ENCODE measurements at places on chromosomes 3 and 15.
A peak's percentile ranks its signal among the peaks of the same experiment; 100 is the strongest.

- no peak for DNase-seq
These were observed 36.7 kb downstream of the TM2D3 start for GRCh38 chr15:101615414-101615985.

DNA sequence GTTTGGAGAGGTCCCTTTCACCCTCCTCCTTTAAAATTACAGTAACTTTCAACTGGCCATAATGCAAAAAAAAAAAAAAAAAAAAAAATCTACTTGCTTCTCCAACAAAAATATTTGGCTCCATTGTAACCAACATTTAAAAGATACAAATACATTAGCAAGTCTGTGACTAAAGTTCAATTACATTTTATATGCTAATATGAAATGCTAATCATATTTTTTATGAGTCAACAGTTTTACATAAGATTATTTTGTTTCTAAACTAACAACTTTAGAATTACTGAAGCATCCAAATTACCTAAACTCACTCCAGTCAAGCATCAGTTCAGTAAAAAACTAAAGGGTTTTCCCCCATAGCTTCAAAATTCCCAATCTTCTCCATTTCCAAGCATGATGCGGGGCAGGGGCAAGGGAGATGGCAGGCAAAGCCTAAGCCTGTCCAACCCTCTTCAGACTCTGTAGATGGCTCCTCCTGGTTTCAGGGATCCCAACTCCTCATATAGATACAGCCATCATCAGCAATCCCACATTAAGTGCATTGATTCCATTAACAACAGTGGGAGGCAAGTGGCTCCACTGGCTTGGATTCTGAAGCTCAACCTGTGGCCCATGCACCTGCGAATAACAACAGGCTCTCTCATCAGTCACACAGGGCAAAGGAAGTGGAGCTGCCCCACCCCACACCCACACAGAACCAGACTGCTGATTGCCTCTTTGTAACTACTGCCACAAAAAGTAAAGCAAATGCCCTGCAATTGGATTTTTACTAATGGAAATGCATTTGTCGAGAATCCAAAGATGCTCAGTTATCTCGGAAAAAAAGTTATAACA lies 15.0 kb downstream of the SFMBT1 start:
- no peak for DNase-seq

GRCh38 chr15:88622605-88622975 lies 1.4 kb downstream of the AEN start:
- DNase-seq, result no peak

DNA sequence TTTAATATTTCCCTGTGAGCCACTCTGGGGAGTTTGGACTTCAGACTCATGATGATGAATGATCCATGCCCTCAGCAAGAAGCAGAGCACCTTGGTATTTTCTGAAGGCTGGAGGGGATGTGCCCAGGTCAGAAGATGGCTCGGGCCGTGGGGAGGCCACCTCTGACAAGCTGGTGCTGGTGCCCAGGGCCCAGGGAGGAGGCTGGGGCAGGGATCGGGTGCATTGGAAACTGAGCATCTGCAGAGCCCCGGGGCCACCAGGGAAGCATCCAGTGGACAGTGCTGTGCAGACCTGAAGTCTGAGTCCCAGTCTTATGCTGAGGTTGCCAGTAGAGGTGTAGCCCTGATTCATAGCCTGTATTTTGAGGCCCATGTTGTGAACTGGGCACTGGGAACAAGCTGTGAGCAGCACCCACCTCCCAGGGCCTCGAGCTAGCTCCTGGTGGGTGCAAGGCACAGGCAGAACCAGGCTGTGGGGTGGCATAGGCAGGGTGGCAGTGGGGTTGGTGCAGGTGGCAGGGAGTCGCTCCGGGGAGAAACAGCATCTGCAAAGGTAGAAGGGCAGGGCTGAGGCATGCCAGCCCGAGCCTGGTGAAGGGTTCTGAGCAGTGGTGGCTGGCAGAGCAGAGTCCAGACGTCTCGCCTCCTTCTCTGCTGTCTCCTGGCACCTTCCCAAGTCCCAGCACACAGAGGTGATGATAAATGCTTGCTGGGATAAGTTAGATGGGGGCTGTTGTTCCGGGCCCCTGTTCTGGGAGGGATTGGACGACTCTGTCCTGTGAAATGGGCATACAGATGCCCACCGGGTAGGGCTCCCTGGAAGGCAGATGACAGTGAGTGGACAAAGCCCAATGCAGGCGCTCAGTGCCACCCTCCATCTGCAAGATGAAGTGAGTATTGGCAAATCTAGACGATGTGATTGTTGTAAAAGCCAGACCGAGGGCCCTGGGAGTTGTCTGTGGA lies 10.6 kb downstream of the DNAJB8 start:
- DNase-seq, result no peak

DNA sequence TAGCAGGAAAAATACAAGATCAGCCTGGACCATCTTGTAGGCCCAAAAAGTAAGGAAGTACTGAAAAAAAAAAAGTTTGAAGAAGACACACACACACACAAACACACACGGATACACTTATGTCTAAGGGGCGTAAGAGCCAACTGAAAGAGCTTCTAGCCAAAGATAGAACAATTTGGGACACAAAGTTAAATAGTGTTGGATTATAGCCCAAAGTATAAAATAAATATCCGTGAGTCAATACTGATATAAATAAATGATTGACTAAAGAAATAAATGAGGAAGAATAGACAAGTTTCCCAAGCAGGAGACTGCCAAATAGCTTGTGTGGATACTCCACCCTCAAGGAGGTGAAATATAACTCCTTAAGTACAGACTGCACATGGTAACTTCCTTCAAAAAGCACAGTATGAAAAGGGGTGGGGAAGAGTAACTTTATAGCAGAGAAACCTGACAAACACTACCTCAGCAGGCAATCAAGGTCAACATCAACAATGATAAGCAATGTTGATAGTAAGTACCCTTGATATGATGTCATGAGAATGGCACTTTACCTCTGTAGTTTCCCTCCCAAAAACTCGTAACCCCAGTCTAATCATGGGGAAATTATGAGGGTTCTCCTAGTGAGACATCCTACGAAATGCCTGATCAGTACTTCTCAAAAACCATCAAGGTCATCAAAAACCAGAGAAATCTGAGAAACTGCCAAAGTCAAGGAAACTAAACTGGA lies 187.3 kb upstream of the ATP11B start:
- no peak for DNase-seq

DNA sequence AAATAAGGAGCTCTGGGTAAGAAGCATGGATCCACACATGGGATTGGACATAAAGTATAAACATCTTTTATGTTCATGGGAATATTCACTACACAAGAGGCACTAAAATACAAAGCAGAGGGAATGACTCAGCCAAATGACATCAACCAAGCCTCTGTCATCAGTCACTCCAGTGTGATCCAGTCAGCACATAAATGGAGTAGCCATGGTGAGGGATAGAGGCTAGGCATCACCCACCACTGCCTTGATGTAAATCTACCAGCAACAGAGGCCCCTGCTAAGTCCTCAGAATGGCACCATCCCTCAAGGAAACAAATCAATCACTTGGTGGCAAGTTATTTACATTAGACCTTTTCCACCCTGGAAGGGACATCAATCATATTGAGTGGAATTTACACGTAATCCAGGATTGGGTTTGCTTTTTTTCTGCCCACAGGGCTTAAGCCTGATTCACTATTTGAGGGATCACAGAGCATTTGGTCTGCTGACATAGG lies 27.2 kb downstream of the VEPH1 start:
- no peak for DNase-seq

DNA sequence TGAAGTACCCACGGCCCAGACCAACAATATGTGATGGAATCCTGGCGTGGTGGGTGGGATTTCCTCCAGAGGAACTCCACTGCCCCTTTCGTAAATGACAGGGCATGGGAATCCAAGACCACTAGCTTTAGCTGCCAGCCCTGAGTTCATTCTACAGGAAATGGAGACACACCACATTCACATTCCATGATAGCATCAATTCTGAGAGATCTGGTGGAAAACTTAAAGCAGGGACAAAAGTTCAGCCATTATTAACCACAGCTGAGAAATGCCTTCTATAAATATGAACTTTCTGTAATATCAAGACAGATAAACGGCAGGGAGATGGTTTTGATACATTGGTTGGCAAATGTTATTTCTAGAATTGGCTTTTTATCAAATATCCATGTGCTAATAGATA lies 98.2 kb downstream of the FBN1 start:
- no peak for DNase-seq

GRCh38 chr3:113124256-113124830 lies 87.0 kb upstream of the BOC start:
- DNase-seq, result no peak

GRCh38 chr3:152183473-152183872 lies 85.3 kb upstream of the MBNL1 start:
- DNase-seq, result no peak

DNA sequence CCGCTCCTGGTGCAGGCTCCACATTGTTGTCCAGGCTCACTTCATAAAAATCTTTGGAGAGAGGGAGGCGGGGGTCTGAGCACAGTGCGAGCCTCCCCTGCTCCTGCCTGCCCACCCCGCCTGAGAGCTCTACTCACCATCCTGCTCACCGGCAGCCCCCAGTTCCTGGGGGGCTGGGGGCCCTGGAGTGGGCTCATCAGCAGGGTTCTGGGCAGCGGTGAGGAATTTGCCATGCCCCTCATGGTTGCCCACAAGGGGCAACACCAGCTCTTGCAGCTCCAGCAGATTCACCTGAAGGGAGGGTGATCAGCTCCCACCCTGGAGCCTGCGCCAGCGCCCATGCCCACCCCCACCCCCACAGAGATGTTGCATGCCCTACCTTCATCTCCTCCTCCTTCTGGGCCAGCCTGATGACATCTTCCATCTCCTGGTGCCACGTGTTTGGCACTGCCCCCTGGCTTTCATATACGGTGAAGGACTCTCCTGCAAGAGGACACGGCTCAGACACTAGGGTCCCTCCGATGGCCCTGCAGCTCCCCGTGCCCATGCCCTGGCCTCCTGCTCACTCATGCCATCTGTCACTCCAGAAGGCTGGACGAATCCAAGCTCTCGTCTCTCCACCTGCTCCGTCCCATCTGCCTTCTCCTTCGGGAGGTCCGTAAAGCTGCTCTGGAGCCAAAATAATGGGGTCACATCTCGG lies 162.1 kb downstream of the TBC1D2B start:
- peak; percentile 55 for DNase-seq

DNA sequence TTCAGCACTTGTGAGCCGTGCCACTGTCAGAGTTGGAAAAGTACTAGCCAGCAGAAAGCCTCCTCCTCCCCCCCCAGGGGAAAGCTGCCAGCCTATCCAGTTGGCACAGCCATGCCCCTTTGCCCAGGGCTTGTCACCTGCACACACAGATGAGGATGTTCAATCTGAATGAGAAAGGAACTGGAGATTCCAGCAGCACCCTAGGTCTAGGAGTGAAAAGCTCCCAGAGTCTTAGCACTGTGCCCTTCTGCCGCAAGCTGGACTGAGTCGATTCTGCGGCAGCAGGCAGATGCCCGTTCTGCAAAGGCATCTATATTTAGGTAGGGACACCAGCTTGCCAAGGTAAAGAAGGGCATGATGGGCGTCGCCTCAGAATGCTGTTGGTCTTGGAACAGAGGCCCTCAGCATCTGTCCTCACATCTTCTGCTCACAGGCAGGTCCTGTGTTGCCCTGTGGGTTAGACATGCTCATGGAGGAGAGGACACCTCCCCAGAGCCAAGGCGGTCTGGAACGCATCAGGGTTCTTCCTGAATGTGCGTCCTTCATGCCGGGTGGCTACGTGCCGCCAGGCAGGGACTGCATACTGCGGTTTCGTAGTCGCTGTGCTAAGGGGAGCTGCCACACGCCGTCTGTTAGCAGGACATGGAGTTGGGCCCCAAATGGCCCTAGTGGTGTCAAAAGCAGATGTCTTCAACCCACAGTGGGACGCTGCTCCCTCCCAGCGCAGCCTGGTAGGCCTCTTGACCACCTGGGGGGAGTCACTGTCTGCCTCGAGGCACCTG lies 109.5 kb downstream of the VGLL4 start:
- peak; percentile 63 for DNase-seq

DNA sequence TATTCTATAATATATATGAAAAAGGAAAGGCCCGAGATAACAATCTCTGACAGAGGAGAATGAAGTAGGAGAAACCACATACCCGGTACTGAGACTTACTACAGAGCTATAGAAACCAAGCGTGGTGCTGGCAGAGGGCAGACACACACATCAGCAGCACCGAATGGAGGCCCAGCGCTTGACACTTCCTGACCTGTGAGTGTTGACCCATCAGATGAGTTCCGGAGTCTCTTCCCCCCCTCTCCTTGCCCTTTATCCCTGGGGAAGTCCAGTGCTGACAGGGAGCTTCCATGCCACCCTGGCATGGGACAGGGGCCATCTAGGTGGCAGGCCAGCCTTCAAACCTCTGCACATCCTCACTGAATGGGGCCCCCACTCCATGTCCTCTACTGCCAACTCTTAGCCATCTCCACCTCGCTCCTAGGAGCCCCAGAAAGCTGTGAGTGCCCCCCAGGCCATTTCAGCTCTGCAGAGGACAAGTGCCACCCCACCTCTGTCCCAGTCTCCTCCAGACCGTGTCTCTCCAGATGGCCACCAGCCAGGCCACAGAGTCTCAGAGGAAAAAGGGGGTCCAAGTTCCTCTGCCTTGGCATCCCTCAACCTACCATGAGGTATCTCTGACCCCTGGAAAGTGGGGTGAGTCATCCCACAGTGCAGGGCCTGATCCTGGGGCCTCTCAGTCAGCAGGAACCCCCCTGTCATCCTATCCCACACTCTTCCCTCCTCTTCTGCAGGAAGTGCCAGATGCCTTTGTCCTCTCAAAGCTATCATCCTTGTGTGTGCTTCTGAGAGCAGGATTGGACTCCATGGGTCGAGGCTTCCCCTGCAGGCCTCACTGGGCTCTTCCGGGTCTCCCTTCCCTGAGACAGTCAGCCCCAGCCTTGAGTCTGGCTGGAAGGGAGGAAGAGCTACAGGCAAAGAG lies 116.5 kb upstream of the ALDH1A3 start:
- no peak for DNase-seq
